ENCODE measurements at places on chromosomes 3 and 15.

GRCh38 chr3:43043071-43043766, 62.7 kb downstream of the POMGNT2 start:
- DNase-seq: no peak

- no peak for DNase-seq
Observed at GRCh38 chr15:61908241-61908640, 152.0 kb downstream of the VPS13C start.

- no peak for DNase-seq
Observed at GRCh38 chr3:53215816-53216215, 40.0 kb downstream of the TKT start.

- no peak for DNase-seq
Observed at GRCh38 chr3:70984776-70985482, 598.6 kb downstream of the FOXP1 start.

DNA sequence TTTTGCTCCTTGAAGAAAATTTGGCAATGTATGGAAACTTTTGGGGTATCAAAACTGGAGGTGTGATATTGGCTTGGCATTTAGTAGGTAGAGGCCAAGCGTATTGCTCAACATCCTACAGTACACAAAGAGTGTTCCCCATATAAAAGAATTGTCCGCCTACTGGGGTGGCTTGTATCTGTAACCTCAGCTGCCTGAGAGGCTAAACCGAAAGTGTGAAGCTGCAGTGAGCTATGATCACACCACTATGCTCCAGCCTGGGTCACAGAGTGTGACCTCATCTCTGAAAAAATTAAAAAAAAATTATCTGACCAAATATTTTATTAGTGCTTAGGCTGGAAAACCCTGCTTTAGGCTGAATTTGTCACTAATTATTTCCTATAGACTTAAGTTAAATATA, 483.9 kb downstream of the PYDC2 start:
- no peak for DNase-seq

GRCh38 chr3:46682974-46683373, 10.5 kb downstream of the ALS2CL start:
- DNase-seq: no peak

DNA sequence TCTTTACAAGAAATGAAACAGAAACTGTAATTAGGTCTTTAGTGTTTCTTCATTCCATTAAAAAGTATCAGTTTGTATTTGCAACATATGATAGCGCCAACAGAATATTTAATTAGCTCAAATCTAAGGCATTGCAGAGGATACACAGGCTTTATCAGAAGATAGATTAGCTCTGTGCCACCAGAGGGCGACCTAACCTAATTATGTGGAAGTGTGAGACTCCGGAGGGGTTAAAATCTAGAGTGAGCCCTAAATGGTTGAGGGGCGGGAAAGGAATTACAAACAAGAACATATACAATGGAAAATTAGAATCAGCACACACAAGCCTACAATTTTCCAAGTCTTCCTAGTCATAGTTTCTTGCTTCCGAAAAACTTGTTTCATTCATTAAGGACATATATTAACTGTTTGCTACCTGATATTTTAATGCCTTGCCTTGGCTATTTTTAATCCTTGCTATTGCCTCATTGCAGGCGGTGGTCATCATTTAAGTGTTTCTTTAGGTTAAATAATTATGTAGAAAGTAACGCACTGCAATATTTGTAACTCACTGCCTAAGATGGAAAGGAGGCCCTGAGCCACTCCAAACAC, 18.0 kb upstream of the RYR3 start:
- peak; percentile 73 for DNase-seq

DNA sequence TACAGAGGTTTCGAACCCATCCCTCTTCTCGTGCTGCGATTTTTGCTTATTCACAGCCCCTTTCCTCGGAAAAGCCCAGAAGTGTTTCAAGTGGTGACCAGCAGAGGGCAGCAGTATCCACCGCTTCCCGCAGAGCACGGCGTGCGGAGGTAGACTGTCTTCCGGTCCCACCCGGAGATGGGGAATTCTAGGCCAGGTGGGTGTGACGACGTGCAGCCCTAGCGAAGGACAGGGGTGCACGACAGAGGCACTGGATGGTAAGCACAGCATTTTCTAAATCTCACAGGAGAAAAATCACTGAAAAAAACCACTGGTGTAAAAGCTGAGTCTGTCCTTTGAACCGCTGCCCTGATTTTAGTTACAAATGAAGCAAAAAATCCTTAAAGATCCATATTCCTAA, 7.4 kb upstream of the PSMD6 start:
- DNase-seq: peak; percentile 68

GRCh38 chr3:137121704-137122314, 164.0 kb downstream of the IL20RB start:
- DNase-seq: peak; percentile 67

- no peak for DNase-seq
Observed at GRCh38 chr15:48073881-48074280, 46.9 kb upstream of the SLC24A5 start.

DNA sequence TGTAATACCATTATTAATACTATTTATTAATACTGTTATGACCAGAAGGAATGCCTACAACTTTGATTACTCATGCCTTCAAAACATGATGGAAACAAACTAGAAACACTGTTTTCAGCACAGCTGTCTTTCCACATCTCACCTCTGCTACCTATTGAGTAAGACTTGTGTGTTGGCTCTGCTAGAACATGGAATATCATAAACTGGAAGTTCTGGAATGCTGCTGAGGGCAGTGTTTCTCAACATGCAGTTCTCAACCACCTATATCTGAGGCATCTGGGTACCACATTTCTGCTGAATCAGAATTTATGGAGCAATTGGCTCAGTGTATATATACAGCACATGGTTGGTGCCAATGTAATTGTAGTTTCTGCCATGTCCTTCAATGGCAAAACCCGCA, 392.1 kb downstream of the TUSC7 start:
- no peak for DNase-seq

DNA sequence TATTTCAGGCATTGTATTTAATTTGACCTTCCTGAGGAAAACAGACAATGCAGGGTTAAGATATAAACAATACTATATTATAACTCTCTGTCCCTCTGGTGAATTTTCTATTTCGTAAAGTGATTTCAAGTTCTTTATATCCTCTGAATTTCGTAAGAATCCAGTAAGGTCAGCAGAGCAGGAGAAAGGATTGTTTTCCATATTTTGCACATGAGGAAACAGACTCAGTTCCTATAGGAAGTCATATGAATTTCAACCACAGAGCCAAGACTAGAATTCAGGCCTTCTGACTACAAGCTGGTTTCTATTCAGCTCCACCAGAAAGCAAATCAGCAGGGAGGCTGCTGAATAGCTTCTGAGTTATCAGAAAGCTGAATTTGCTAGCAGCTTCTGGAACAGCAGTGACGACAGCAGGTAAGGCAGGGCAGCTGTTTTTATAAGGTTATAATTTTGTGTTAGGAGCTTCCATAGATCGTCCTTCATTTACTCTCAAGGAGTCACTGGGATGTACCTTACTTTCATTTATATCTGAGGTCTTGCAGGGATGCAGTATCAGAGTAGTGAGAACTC, 11.1 kb upstream of the PLAAT1 start:
- no peak for DNase-seq

DNA sequence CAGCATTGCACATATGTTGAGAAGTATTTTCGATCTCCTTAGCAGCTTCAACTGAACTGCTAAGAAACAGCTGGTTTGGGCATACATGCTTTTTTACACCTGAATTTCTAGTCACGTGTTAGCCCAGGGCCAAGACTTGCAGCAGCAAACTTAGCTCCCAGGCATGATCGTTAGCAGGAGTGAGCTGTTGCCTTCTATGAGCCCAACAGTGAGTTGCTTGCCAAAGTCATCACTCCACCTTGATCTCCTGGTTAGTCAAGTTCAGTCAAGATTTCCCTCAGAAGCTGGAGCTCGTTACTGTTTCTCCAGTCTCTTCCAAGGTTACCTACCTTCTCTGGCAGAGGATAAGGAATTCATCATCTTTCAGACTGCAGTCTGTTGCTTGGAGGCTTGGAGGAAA, 100.4 kb upstream of the SEMA6D start:
- DNase-seq: no peak

GRCh38 chr15:95932676-95933075, 397.8 kb upstream of the NR2F2 start:
- no peak for DNase-seq

DNA sequence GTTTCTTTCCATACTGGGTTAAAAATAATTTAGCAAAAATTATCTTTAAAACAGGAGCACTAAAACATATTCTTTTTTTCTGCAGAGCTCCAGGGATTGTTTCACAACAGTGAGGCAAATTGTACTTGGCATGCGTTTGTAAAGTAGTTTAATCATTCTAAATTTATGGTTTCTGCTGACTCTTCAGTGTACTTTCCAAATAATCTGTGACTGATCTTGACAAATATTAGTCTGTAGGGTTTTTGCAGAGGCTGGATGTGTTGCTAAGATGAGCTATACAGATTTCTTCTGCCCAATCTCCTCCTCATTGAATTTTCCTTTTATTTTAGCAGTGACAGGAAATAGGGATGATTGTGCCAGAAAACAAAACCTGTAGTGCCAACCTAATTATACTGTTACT, 328.0 kb upstream of the MANF start:
- no peak for DNase-seq

- DNase-seq: no peak
Observed at GRCh38 chr15:45111390-45112142, 2.4 kb downstream of the DUOX2 start.

GRCh38 chr3:43854283-43854682, 163.5 kb downstream of the ABHD5 start:
- no peak for DNase-seq

DNA sequence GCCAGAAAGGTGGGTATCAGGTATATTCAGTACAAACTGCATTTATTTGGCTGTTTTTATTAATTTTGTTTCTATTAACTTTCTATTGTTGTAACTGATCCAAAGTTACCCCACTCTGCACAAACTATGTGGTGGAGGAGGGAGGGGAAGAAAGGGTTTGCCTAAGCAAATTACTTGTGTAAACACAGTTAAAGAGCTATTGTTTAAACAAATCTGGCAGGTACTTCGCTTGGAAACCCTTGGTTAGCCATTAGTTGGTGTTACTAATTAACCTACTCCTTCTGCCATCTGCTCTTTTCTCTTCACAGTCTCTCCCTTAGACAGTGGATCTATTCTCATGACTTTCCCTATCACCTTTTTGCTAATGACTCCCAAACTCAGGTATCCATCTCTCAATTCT, 328.4 kb upstream of the NECTIN3 start:
- DNase-seq: peak; percentile 63

GRCh38 chr15:33971811-33972210, 3.5 kb downstream of the CHRM5 start:
- DNase-seq: no peak

DNA sequence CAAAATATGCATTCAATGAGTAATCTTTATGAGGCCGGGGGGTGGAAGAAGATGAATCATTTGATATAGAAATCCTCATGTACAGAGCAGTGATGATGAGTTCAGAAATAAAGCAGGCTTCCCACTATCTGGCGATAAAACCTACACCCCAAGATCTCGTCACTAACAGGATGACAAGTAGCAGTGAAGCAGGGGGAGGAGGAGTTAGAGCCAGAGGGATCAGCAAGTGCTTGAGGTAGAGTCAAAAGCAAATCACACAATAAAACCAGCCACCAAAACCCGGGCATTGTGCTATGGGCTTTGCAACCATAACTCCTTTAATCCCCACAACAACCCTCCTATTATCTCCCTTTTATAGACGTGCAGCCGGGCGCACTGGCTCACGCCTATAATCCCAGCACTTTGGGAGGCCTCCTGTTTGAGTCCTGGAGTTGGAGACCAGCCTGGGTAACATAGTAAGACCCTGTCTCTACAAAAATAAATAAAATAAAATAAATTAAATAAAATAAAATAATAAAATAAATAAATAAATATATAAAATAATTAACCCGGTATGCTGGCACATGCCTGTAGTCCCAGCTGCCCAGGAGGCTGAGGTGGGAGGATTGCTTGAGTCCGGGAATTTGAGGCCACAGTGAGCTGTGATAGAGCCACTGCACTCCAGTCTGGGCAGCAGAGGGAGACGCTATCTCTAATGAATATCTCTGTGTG, 53.0 kb downstream of the STARD5 start:
- no peak for DNase-seq

GRCh38 chr3:148816981-148817525, 10.6 kb upstream of the CPB1 start:
- peak; percentile 83 for DNase-seq

Measured in NCI-H2081 (cell line).